HuH-7 (cell line): ENCODE measurements at places on chromosomes 3 and 15.

DNA sequence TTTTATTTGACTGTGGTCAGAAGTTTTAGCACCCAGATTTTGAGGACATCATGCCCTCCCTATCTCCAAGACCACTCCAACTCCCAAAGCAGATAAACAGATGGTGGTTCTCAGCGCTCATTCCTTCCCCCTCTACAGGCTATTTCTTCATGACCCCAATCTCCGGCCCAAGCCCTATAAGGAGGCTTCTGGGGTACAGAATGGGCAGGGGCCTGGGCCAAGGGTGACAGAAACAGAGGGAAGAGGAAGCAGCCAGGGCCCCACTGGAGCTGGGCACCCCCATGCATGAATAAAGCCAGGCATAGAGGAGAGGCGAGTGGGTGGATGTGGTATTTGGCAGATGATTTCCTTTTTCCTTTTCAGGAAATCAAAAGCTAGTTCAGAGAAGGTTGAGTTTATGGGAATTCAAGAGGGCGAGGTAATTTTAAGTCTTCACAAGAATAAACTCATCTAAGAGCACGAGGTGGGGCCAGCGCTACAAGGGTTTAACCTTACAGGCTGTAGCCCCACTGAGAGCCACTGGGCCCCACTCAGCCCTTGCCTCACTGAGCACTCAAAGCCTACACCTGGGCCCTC, 104.8 kb upstream of the HERC1 start:
- DNase-seq = no peak

DNA sequence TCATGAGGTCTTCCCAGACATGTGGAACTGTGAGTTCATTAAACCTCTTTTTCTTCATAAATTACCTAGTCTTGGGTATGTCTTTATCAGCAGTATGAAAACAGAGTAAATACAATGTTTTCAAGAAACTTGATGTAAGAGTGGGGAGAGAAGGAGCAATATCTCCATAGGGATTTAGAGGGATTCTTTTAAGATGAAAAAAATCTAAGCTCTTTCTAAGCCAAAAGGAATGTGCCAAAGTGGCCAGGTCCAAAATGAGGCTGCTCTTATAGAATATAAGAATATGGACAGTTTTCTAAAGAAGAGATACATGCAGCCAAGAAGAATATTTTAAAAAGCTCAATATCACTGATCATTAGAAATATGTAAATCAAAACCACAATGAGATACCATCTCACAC, 23.9 kb upstream of the RYK start:
- DNase-seq = no peak

DNA sequence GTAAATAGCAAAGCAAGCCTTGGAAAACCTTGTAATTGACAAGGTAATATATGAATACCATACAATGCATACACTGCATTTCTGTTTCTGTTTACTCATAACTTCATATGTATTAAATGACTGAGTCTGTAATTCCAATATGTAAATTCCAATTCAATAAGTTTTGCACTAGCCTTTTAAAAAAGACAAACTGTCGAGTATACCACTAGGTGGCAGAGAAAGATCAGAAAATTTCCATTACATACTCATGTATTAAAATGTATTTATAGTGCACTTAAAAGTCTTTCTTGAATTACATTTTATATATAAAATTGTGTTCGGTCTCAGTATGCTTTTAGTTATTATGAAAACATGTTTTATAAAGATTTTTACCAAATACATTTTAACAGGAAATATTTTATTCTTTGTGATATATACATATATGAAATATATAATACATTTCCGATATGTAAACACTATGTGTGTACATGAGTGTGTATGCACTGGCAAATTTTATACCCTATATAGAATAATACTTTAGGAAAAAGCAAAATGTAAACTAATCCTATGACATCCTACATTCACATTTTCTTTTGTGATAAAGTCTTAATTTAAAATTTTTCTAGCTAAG, 216.8 kb downstream of the VGLL3 start:
- no peak for DNase-seq

GRCh38 chr3:125325746-125326145, 49.4 kb downstream of the ZNF148 start:
- no peak for DNase-seq

- DNase-seq = no peak
Observed at GRCh38 chr15:90294601-90295269, 29.3 kb downstream of the NGRN start.

DNA sequence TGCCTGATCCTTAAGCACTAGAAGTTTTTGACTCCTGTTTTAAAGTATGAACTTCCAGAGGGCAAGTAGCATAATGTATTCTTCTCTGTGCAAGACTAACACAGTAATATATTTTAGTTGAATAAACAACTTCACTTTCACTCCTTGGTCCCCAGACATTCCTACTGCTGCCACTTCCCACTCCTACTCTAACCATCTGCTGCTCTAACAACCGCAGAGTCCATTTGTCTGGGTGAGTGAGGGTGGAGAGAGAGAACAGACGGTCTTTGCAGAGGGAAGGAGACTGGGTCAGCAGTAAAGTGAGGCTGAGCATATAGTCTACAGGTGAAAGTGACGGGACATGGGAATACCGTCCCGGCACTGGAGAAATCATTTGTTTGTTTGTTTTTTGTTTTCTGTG, 301.0 kb upstream of the SLCO3A1 start:
- DNase-seq = no peak

DNA sequence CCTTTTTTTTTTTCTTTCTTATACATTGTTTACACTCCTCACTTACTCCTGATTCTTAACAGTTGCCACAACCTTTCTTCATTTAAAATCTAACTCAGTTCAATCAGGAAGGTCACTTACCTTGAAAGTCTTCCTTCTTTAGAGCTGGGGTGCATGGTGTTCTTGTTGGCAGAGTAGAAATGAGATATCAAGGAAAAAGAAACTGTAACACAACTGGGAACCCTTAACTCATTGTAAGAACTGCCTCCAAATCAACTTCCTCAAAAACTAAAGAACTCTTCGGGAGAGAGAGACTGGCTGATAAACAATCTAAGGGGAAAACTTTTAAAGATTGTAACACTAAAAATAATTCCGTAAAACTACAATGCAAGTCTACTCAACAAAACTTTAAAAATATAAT, 1.4 kb upstream of the APPL1 start:
- DNase-seq = no peak

DNA sequence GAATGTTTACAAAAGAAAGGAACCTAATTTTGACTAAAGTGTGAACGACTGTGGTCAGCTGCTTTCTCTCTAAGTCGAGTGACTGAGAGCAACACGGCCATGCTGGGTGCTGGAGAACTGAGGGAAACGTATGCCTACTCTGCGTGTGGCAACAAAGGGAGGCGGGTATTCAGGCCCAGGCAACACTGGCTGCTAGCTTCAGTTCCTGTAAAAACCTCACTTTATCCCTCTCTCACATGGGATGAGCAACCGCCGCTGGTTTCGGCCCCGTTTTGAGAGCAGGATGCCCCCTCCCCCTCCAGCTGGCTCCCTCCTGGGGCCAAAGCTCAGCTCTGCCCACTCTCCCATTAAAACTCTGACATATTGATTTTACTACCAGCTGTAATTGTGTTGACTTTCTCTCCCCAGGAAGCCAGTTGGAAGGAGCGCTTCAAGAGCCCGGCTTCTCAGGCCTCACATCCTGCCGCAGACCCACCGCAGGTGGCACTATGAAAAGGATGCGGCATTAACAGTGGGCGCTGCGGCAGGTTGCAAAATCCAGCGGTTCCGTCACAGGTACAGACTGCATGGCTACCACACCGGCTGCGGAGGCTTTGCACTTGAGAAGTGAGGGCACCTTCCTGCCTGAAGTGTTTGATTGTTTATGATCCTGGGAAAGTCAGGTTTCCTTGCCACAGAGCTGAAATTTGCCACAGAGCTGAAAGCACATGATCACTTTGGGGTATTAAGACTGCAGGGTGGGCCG, 12.7 kb downstream of the PLXND1 start:
- DNase-seq = no peak

DNA sequence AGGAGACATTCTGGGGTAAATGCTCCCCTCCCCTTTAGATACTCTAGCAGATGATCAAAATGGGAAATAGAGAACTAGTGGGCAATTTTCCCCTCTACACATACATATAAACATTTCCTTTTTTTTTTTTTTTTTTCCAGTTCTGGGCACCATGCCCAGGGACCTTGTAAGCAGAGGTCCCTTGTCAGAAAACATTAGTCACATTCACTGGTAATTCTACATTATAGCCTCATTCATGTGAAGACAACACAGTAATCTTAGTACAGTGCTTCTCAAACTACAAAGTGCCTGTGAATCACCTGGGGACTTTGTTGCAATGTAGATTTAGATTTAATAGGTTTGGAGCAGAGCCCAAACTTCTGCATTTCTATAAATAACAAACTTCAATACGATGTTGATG, 60.1 kb upstream of the ACTC1 start:
- no peak for DNase-seq

- no peak for DNase-seq
Observed at GRCh38 chr3:158770741-158771350, 31.0 kb upstream of the MFSD1 start.

- DNase-seq = no peak
Observed at GRCh38 chr3:30282154-30282696, 324.2 kb upstream of the TGFBR2 start.
